ENCODE measurements at places on chromosomes 5 and 9.

GRCh38 chr5:58012102-58012501 is 447.8 kb downstream of the PLK2 start:
- no peak for DNase-seq

DNA sequence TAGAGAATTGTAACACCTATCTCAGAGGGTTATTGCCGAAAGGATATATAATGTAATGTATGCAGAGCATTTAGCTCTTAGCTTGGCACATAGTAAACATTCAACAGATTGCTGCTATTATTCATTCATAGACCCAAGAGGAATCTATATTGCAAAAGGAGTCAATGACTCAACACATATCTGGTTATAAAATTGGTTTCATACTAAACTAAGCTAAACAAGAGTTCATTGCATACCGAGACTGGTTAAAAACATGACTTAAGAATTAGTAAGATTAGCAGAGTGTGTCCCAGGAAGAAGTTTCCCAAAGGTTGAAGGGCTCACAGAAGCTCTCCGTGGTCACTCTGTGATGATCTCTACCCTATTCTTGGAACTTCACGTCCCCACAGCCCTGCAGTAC is 339.6 kb upstream of the CCNH start:
- no peak for DNase-seq

- no peak for DNase-seq
These were observed 40.0 kb downstream of the CPLANE1 start for GRCh38 chr5:37208883-37209797.

DNA sequence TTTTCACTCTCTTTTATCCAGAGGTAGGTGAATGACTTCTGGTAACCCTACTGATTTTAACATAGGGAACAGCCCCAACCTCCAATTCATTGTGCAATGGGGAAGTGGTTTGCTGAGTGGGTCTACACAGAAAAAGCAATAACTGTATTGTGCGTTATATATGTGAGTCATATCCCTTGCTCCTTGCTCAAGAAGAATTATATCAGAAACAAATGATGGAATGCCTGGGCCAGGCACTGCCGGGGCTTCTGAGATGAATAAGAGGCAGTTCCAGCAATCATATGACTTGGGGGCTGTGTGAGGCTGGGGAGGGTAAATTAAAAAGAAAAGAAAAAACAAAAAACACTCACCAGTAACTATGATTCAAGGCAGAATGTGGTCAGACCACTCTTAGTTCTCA is 79.2 kb upstream of the ABCA1 start:
- no peak for DNase-seq

- no peak for DNase-seq
These were observed 30.7 kb upstream of the SPARC start for GRCh38 chr5:151717416-151717815.

DNA sequence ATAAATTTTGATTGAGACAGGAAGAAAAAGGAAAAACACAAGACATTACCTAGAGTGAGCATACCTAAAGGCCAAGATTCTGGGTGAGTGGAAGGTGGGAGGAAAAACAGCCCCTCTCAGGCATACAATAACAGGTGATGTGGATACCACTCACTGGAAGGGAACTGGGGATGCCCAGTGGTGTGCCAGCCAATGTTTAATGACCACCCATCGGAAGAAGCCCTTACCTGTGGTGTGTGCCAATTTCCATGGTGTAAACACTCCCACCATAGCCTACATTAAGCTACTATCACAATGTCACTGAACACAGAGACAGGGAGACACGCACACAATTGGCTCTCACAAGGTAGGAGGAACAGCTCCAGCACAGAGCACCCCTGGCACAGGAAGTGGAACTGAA is 63.5 kb downstream of the SEMA5A start:
- no peak for DNase-seq

GRCh38 chr9:133945314-133945975 is 46.7 kb downstream of the VAV2 start:
- no peak for DNase-seq

- no peak for DNase-seq
These were observed 19.3 kb upstream of the SLC12A7 start for GRCh38 chr5:1131191-1131621.

DNA sequence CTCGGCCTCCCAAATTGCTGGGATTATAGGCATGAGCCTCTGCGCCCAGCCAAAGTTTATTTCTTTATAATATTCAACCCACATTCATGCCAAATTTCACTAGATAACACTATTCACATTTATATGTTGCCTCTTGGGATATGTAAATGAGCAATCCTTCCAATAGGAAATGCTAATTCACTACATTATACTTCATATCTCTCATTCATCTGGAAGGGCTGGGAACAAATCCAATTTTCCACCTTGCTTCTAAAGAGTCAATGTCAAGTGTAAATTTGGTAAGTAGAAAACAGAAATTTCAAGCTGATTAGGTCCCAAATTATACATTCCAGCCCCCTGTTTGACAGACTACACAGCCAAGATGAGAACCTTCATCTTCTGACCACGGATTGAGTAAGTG is 385.5 kb downstream of the GLIS3 start:
- no peak for DNase-seq

DNA sequence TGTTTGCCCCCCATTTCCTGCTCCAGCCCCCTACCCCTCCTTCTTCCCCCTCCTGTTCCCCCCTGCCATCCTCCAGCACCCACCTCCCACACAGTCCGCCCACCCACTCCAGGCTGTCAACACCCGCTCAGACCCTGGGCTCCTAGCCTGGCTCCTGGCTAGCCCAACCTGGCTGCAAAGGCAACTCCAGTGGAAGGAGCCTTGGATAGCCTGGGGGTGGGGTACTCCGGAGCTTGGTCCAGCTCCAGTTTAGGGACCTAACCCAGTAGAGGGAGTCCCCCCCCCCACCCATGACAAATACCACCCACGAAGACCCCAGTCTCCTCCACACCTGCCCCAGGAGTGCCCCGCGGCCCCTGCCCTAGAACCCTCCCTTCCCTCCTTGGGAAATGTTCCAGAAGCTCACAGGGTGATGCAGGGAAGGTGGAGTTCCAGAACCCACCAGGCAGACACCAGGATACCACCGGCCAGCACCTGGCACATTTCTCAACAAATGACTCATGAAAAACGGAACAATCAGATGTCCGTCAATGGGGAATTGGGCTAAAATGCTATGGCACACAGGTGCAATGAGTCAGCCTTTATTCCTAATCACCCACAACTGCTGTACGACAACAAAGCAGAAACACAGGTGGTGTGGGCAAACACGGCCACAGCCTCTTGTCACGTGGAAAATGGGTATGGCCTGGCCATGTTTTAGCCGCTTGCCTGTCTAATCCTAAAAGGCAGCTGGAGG is 901 bp upstream of the SLC12A7 start:
- DNase-seq, result peak; percentile 53

- DNase-seq, result no peak
These were observed 18.1 kb downstream of the TNC start for GRCh38 chr9:115099901-115100300.

GRCh38 chr5:178765753-178766300 is 35.4 kb upstream of the ZNF354A start:
- no peak for DNase-seq

- DNase-seq, result no peak
These were observed 56.7 kb downstream of the TSSK1B start for GRCh38 chr5:113378081-113378480.

GRCh38 chr5:14200312-14200990 is 57.3 kb downstream of the TRIO start:
- DNase-seq, result no peak

GRCh38 chr5:54458221-54458620 is 2.7 kb downstream of the HSPB3 start:
- DNase-seq, result no peak

GRCh38 chr9:106350777-106351176 is 512.2 kb upstream of the ZNF462 start:
- no peak for DNase-seq

- DNase-seq, result no peak
These were observed 95.8 kb upstream of the TBCA start for GRCh38 chr5:77871946-77872345.

DNA sequence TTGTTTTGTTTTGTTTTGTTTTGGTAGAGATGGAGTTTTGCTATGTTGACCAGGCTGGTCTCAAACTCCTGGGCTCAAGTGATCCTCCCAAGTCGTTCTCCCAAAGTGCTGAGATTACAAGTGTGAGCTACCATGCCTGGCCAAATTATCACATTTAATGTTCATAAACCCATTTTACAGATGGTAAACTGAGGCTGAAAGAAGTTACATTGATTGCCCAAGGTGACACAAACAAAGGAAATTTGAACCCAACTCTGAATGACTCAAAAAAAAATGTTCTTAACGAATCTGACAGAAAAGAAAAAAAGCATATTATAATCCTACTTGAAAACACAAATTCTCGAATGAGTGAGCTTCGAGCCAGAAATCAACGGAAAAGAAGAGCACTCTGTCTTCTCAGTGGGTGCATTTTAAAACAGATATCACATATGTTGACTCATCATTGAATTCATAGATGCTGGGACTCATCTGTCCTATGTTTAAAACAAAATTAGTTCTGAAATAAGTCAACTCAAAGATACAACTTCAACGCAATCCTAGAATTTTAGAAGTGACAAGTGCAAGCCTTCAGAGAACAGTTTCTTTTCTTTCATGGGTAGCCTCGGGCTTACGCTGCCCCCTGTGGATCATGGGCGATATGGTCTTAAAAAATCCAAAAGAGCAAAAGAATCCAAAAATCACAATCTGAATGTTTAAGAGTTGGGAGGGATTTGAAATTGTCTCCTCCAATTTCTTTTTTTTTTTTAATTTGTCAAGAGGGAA is 28.4 kb downstream of the TIMD4 start:
- DNase-seq, result no peak

DNA sequence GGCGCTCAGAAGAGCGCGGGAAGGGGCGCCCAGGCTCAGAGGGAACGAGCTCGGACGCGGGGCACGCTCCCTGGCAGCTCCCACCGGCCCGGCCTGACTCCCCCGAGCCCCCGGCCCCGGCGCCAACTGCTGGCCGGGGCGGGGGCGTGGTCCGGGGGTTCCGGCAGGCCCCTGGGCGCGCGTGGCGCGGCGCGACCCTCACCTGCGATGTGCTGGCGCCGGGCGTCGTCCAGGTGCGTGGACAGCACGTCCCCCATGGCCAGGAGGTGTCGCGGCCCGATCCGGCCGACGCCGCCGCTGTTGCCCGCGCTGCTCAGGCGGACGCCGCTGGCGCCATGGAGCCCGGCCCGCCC is 43.5 kb upstream of the STXBP1 start:
- no peak for DNase-seq

GRCh38 chr5:90169078-90169477 is 240.5 kb downstream of the CETN3 start:
- DNase-seq, result peak; percentile 61

GRCh38 chr5:37174928-37175327 is 74.2 kb downstream of the CPLANE1 start:
- DNase-seq, result no peak

- DNase-seq, result no peak
These were observed 362.9 kb downstream of the ADGRV1 start for GRCh38 chr5:90921418-90921973.

- DNase-seq, result no peak
These were observed 65.2 kb upstream of the TNFAIP8 start for GRCh38 chr5:119290607-119291006.

DNA sequence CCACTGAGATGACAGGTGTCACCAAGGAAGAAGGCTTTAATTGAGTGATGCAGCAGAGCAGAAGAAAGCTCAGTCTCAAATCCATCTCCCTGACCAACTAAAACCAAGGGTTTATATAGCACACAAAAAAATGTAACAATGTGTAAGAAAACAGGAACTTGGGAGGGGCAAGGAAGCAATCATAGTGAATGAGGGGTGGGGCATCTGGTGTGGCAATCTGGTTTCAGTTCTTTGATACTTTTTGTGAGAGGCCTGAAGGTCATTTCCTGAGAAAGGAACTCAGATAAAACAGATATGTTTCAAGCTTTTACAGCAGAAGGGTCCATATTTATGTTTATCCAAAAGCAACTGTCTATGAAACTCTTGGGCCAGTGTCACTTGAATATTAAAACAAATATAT is 19.7 kb downstream of the CD180 start:
- DNase-seq, result no peak

DNA sequence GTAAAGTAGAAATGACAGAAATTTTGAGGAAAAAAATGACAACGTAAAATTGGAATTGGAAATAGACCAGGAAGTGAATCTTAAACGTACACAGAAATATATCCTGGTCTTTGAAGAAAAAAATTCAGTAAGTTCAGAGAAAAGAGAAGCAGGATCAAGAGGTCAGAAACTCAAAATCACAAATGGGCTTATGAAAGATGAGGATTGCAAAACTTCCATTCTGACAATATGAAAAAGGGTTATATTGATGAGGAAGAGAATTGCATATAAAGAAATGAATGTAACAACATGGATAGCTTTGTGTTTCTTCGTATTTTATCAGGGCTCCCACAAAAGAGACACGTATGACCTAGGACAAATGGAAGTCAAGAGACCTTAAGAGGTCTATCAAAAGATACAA is 58.1 kb downstream of the OXCT1 start:
- no peak for DNase-seq

DNA sequence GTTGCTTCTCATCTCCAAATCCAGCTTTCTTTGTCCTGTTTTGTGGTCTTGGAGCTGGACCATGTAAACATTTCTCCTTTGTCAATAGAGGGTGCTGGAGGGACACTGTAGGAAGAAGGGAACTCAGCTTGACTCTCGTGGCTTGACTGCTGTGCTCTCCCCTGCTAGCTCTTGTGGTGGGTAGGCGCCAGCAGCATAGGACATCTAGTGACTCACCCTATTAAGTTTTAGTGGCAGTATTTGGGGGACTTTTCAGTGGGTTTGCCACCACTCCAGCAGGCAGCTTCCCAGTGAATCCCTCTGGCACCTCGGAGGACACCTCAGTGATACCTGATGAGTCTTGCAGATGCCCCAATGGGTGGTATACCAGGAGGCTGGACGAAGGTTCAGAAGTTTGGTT is 97.8 kb downstream of the TSSK1B start:
- peak; percentile 74 for DNase-seq

DNA sequence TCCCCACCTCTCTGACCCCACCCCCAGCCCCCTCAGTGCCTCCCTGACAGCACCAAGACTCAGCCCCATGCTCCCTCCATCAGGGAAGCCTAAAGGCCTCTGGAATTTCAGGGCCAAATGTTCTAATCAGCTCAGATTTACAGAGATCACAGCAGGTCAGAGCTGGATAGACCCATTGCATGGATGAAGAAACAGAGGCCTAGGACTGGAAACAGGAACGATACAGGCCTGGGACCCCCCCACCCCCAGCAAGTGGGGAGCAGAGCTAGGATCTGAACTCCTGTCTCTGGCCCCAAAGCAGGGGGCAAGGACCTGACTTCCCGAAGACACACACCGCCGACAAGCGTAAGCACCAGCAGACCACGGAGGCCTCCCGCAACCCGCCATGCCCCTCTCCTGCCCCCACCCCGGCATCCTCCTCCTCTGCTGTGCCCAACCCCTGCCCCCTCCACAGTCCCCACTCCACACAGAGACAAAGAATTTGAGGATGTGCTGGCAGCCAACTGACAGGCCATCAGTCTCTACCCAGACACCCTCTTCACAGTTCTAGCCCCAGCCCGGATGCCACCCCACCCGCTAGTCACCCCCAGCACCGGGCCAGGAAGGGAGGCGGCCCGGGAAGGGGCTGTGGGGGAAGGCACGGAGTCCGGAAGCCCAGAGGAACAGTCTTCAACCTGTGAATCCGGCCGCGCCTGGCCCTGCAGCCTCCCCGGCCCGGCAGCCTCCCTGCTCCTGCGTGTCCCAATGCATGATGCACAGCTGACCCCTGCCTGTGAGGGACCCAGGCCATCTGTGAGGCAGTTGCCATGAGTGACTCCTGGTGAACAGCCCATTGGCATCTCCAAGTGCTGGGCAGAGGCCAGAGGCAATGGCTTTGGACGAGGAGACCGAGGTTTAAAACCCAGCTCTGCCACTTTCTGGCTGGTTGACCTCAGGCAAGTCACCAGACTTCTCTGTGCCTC is 31.3 kb downstream of the NDUFA8 start:
- DNase-seq, result no peak

Measured in COR-L47 (cell line).